ENCODE measurements at places on chromosomes 11 and 22.

- DNase-seq = no peak
These were observed 13.7 kb downstream of the PPM1F start for GRCh38 chr22:21938906-21939305.

DNA sequence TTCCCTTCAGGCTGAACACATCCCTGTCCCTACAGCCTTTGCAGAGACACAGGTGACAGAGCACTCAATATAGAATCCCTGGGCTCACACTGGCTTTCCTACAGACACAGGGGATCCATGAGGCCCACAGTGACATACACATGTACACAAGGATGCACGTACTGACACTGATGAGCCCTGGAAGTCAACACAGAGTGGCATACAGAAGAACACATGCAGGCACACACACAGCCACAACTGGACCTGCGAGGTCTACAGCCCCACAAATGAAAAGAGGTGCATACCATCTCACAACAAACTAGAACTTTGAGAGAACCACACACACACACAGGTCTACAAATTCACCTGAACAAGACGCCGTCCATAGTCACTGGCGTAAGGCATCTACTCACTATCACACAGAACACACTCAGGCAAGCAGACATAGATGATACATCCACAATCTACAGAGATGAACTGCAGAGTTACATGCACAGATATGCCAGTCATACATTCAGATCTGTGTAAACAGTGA, 3.5 kb upstream of the ZNF74 start:
- DNase-seq = no peak

DNA sequence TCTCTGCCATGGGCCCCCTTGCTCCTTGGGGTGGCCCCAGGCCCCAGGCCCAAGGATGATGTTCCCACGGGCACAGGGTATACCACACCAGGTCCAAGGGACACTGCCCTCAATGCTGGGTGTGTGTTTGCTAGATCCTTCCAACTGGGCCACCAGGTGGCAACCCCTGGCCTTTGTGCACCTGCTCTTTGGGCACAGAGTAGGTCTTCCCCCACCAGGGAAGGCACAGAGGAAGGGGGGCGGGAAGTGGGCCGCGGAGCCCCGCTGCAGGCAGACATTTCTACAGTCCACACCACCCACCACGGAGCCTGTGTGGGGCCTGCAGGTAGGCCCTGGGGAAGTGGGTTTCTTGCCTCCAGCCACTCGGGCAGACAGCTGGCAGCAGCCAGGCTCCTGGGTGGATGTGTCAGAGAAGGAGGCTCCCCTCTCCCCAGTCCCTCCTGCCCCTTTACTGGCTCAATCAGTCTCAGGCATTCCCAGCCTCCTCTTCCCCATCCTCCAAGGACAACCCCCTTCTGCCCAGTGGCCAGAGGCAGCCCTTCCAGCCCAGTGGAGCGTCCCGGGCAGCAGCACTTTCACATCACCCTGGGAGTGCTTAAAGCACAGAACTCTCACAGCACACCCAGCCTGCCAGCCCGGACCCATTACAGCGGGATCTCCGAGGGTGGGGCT, 21.6 kb downstream of the MAFF start:
- no peak for DNase-seq

DNA sequence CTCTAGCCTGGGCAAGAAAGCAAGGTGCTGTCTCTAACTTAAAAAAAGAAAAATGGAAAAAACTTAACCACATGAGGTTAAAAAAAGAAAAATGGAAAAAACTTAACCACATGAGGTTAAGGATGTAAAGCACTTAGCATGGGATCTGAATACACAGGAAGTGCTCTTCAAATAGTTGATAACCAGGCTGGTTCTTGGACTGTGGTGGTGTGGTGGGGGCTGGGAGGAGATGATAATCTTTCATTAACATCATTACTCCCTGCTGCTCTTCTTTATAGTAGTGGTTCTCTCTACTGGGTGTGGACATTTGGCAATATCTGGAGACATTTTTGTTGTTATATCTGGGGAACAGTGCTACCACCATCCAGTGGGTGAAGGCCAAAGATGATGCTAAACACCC, 88.4 kb downstream of the TTC17 start:
- no peak for DNase-seq

- no peak for DNase-seq
These were observed at the start of gene UPB1 for GRCh38 chr22:24494528-24495364. Gene UPB1, plus strand, starts transcription at chr22:24495332. Its CDS starts 72 bp downstream, at chr22:24495404.

GRCh38 chr22:26287382-26288225, 118.3 kb downstream of the SEZ6L start:
- no peak for DNase-seq

- DNase-seq = no peak
These were observed at the start of gene LRP4 for GRCh38 chr11:46918083-46918787. Gene LRP4, minus strand, starts transcription at chr11:46918550. Its CDS starts 171 bp downstream, at chr11:46918379.

DNA sequence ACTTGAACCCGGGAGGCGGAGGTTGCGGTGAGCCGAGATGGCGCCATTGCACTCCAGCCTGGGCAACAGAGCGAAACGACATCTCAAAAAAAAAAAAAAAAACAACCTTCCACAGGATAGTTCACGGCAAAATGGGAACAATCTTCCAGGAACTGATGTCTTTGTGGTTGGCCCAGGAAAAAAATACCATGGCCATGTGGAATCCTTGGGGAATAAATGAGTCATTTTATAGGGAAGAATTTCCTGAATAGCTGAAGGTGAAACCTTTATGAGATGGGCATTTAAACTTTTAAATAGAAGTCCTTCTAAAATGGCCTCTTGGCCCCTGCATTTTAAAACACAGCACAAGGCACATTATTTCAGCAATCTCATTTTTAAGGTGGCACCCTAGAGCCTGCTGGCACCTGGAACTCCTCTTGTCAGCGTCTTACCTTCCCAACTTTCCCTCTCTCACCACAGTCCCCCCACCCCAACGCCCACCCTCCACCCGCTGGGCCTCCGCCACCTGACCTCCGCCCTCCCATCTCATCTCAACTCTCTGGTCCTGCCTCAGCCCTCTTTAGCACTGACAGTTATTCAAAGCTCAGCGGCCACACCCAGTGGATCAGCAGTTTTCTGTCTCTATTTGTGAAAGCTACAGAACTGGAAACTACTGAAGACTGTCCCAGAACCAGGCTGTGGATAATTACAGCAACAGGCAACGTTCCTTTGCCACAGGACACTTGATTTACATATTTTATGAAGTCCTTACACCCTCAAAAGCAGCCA, 43.1 kb downstream of the SCGB1A1 start:
- no peak for DNase-seq

DNA sequence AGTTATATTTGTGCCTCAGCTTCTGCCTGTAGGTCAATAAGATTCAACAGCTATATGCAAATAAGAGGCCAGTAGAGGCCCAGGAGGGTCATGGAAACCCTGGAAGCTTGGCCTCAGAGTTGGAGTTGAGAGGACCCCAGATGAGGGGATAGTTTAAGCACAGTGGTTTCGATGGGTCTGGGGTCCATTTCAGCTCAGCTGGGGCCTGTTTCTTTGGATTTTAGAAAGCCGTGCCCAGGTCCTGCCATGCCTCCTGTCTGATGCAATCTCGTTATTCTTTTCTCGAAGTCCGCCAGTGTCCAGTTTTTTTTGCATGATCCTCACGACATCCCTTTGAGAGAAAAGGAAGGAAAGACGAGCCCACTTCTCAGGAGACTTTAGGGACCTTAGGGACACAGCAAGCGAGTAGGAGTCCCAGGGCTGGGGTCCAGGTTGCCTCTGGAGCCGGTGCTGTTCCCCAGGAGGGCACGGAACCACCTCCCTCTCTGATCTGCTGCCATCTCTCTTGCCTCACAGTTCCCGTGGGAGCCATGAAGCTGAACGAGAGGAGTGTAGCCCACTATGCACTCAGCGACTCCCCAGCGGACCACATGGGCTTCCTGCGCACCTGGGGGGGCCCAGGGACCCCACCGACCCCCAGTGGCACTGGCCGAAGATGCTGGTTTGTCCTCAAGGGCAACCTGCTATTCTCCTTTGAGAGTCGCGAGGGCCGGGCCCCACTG, 2.6 kb upstream of the SMDT1 start:
- no peak for DNase-seq

- DNase-seq = no peak
These were observed 8.1 kb downstream of the APIP start for GRCh38 chr11:34907934-34908593.

DNA sequence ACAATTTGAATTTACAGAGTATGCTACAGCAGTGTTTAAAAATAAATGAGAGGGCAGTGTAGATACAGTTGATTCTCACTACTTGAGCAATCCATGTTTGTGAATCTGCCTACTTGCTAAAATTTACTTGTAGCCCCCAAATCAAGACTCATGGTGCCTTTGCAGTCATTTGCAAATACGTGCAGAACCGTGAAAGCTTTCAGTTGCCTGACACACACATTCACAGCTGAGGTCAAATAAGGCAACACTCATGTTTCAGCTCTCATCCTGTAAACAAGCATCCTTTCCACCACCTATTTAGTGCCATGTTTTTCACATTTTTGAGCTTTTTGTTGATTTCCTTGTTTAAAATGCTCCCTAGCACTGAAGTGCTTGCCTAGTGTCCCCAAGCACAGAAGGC, 32.5 kb upstream of the RASL10A start:
- no peak for DNase-seq

DNA sequence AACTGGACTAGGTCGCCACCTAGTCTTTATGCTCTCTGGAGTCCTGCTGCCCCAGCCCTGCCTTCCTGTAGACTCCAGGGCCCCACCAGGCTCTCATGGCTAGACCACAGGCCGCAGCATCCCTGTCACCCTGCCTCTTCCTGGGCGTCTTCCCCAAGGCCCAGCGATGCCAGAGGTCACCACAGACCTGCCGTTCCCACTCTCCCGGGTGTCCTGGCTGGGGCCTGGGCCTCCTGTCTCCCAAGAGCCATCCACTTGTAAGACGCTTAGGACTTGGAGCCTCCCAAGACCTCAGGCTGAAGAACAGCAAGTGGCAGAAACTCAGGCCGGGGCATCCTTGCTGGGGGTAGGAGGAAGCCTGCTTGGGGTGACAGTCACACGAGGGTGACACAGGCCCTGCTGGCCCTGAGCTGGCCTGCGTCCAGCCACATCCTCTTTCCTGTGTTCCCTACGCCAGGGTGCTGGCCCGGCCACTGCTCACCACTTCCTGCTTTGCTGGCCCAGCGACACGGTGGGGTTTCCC, 2.0 kb upstream of the TCIRG1 start:
- DNase-seq = no peak
